ENCODE measurements at places on chromosomes 1 and 21.

DNA sequence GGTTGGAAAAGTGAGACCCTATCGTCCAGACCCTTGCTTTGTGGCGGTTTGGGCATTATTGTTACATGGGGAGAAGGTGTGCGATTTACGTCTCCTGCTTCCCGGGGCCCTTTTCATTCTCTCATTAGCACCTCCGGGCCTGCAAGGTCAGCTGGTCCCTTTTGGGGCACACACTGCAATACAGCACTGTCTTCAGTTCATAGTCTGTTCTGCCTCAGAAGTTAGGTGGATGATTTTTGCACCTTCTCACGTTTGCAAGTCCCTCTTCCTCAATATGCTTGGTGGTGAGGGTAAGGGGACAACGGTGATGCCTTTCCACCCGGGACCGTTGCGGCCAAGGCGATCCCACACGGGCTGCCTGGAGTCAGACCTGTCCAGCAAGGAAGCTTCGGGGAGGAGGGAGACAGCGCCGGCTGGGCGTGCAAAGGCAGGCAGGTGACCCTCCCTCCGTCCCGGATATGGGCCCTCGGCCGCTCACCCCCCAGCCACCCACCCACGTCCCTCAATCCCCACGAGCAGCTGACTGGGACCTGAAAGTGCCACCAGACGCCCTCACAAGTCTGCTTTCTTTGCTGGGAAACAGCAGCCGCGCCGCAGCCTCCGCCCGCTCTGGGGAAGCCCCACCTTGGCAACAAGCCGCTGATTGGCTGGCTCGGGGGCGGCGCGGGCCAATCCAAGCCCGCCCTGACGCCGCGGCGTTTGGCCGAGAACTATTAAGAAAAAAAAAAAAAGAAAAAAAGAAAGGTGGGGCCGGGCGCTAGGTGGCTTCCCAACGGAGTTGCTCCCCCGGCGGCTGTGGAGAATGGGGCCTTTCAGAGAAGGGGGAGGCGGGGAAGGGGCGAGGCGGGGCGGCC lies 21.7 kb downstream of the BTG2 start:
- DNase-seq: peak; percentile 92

DNA sequence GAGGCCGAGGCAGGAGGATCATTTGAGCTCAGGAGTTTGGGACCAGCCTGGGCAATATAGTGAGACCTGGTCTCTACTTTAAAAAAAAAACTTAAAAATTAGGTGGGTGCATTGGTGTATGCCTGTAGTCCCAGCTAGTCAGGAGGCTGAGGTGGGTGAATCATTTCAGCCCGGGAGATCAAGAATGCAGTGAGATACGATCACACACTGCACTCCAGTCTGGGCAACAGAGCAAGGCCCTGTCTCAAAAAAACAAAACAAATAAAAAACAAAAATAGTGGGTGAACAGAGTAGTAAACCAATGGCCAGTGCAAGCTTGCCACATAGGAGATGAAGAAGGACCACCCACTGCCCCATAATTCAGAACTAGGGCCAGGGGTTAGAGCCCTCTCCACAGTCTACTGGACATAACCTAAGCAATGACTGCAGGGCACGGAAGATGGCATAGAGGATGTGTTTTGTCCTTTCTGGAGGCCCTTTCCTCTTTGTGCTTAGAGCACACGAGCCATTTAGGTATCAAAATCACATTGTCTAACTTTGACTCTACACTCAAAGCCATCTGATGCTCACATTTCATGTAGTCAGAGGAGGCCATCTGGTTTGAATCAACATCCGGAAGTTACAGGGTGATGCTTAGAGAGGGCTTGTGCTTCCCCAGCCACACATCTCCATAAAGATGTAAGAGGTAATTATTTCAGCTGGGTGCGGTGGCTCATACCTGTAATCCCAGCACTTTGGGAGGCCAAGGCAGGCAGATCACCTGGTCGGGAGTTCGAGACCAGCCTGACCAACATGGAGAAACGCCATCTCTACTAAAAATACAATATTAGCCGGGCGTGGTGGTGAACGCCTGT lies 12.6 kb downstream of the CD2 start:
- no peak for DNase-seq

DNA sequence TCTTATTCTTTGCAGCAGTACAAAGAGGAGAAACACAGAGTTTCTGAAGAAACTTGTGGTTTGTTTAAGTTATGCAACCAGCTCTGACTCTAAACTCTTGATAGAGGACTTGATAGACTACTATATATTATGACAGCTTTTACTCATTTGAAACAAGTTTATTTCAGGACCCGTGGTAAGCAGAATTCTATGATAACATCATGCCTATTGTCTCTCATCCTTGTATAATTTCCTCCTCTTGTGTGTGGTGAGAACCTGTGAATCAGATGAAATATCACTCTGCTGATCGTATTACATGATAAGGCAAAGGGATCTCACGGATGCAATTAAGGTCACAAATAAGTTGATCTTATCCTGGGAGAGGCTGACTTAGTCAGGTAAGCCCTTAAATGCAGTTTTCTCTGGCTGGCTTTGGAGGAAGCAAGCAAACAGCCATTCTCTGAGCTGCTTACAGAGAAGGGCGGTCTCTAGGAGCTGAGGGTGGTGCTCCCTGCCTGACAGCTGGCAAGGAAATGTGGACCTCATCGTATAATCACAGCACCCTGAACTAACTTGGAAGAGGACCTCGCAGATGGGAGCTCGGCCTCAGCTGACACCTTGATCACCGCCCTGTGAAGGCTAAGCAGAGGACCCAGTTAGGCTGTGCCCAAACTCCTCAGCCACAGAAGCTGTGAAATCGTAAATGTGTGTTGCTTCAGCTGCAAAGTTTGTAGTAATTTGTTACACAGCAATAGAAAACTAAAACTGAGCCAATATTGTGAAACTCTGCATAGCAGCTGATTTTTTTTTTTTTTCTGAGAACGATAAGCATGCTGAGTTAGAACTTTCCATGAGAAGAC lies 151.1 kb upstream of the DPT start:
- no peak for DNase-seq

DNA sequence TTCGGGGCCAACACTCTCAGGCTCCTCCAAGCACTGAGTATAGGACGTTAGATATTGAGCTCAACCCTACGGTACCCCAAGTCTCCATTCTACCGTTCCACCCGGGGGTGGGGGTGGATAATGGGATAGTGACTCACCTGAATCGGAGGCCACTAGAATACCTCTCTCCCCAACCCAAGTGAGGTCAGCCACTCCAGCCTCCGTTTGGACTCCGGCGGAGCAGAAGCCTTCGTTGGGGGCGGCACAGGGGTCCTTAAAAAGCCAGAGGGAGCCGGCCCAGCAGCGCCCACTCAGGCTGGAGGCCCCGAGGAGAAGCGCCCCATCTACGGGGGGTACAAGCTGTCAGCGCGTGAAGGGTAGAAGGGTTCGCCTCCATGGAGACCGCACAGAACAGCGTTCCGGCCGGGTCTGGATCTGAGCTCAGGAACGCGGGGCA lies 556 bp downstream of the WDR77 start:
- peak; percentile 30 for DNase-seq

- DNase-seq: no peak
Observed at GRCh38 chr1:98360864-98361263, 300.7 kb upstream of the SNX7 start.

DNA sequence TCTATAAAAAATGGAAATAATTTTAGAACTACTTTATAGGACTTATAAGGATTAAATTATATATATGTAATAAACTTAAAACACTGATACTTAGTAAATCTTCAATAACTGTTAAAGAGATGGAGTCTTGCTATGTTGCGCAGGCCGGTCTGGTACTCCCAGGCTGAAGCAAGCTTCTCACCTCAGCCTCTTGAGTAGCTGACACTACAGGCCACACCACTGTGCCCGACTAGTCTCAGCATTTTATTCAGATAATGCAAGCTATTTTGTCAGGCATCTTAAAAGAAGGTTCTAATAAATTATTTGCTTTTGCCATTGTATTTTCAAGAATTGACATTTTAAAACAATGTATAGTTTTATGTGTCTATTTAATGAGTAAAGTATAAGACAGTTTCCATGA lies 20.8 kb downstream of the CNST start:
- no peak for DNase-seq

All from activated T-cell treated with anti-CD3 and anti-CD28 coated beads for 48 hours (primary cell).